ENCODE measurements at places on chromosomes 3 and 15.

GRCh38 chr15:34006381-34006780 lies 32.6 kb downstream of the AVEN start:
- no peak for DNase-seq

- DNase-seq = no peak
These were observed 17.9 kb downstream of the TMEM40 start for GRCh38 chr3:12741209-12741608.

GRCh38 chr3:48951764-48952163 lies 33.1 kb downstream of the ARIH2 start:
- no peak for DNase-seq

DNA sequence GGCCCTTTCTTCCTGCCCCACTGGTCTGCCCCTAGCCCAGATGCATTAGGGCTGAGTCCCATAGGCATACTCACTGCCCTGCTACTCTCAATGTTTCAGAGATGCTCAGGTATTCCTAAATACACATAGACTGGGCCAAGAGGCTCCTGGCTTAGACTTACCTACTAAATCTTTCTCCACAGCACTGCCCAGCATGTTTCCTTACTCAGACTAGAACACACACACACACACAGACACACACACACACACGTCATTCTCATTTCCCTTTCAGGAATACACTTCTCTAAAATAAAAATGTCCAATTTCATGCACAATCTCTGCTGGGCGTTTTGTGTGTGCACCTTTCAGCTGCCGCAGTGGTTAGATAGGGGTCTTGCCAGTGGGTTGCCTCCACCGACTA lies 175.7 kb downstream of the FAM43A start:
- no peak for DNase-seq

- DNase-seq = no peak
These were observed 13.4 kb downstream of the SPICE1 start for GRCh38 chr3:113501597-113501996.

DNA sequence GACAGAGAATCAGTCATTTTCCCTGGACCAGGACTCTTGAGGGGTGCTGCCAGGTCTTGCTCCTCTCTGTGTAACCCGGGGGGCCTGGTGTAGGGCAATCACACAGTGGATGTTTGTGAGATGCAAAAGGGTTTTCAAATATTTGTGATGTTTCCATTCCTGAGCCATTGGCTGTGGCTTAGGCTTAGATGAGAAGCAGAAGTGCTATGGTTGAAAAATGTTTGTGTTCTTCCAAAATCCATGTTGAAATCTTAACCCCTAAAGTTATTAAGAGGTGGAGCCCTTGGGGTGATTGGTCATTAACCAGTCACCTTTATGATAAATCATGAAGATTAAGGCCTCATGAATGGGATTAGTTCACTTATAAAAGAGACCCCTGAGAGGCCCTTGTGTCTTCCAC lies 36.5 kb downstream of the CORO2B start:
- no peak for DNase-seq

DNA sequence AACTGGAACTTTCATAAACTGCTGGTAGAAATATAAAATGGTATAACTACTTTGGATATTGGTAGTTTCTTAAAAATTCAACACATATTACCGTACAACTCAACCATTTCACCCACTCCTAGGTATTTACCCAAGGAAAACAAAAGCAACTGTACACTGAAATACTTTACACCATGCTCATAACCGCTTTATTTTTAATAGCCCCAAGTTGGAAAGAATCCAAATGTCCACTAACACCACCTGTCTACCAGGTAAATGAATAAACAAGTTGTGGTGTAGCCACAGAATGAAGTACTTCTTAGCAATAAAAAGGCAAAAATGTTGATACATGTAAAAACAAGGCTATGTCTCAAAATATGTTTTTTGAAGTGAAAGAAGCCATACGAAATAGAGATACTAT lies 215.9 kb upstream of the PEX5L start:
- no peak for DNase-seq

DNA sequence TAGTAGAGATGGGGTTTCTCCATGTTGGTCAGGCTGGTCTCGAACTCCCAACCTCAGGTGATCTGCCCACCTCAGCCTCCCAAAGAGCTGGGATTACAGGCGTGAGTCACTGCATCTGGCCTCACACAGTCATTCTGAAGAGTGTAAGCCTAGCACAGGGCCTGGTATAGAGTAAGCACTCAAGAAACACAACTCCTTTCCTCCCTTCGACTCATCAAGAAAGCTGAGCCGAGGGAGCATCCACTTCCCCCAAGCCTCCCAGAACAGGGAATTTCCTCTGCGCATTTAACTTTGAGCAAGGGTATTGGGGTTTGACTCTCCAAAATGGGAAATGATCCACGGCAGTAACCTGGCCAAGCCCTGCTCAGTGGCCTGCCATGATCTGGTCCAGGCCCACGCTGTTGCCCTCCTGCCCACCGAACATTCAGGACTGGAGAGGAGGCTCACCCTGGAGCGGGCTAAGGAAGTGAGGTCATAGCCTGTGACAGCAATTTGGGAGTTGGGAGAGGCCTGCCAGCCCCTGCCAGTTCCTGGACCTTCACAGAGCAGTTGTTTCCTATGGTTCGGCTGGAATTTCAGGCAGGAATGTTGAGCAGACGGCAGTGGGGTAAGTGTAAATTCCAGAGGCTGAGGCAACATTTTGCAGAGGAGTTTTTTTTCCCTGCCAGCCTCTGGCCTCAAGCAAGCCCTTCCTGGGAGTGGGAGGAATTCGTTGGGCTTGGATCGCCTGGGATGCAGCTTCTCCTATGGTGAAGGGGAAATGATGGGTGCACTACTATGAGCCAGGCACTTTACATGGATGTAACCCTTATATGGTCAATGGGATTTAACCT lies 21.2 kb upstream of the SMAD3 start:
- no peak for DNase-seq

GRCh38 chr3:67635257-67635656 lies 19.2 kb downstream of the SUCLG2 start:
- no peak for DNase-seq

DNA sequence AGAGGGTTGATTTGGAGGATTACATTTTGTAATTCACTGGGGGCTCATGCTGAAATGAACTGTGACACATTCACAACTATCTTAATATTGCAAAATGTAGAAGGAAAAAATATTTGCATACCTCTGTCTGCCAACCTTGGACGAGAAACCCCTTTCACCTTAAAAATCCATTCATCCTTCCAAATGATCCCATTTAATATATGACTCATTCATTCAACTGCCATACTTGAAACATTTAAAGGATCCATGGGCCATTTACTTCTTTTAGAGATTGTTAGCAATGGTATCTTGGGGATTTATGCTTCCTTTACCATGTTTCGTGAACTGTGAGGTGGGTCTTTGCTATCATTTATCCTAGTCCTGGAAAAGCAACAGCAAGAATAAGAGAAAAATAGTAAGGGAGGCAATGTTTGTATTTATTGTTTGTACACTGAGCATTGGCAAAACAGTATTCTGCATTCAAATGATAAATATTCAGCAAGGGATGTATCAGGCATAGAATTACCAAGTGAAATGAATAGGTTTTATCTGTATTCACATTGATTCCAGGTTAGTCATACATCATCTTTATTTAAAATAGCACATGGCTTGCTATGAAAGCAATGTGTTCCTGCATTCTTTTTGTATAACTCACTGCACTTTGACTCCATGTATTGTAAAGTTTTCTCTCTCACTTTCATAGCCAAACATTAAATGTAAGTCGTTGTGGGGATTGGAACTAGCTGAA lies 378.1 kb downstream of the NSUN3 start:
- DNase-seq = no peak

- DNase-seq = no peak
These were observed 121.7 kb downstream of the LIPC start for GRCh38 chr15:58553365-58553918.

- DNase-seq = no peak
These were observed 464.3 kb upstream of the GRM7 start for GRCh38 chr3:6396631-6397030.

- DNase-seq = peak; percentile 44
These were observed 675 bp downstream of the RBM15B start for GRCh38 chr3:51391566-51392354.

GRCh38 chr15:98506711-98507110 lies 141.6 kb upstream of the IGF1R start:
- no peak for DNase-seq

DNA sequence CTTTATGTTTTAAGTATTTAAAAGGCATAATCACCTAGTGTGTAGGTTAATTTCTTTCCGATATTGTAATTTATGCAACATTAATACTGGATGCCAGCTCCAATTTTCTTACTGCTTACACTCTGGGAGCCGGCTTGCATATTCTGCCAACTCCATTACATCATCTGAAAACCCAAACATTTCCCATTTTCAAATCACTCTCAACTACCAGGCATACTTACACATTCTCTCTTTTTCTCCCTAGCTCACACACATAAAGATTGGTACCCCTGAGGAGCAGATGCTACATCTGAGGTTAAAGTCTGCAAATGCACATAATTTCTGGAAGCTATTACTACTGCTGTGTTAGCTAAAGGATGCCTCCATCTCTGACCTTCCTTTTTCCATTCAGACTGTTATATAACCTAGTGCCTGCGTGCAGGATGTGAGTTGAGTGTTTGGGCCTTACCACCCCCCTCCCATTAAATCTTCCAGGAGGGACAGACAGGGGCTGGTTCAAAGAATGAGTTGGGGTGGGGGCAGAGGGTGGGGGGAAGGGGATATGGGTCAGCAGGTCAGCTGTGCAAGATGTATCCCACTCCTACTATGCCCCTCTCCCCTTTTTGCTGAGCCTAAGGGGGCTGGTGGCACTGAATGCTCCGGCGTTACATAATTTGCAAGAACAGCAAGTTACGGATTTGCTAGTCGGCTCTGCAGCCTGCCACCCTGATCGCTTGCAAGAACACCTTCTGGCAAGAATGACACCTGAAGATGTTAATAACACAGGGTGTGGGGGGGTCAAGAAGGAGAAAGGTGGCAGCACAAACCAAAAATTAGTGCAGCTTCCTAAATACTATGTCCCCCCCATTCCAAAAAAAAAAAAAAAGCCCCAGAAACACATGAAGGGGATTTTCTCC lies 2.5 kb downstream of the RORA start:
- no peak for DNase-seq

DNA sequence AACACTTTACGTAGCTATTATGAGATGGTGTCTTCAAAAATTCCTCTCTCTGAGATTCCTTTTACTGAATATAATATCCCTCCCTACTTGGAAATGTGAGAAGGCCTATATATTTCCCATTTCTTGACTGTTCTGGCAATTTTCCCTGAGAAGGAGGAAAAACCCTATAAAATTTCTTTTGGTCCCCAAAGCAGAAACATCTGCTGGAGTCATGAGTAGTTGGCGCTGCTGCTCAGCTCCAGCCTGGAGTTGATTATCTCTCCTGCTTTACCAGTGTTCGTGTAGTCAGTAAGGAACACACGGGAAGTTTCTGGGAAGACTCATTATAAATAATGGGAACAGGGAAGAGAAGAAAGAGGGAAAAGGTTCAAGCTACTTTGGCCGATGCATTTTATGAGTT lies 680.1 kb downstream of the EPHA3 start:
- no peak for DNase-seq

DNA sequence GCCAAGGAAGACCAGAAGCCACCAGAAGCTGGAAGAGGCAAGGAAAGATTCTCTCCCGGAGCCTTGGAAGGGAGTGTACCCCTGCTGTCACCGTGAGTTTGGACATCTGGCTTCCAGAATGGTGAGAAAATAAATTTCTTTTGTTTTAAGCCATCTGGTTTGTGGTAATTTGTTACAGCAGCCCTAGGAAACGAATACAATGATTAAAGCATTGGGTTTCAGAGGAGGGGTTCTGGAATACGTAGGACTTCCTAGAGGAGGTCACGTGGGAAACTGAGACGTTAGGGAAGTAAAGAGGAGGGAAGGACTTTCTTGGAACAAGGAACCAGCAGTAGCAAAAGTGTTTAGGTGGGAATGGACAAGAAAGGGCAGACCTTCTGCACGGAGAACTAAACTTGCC lies 377.7 kb downstream of the IL20RB start:
- DNase-seq = no peak

GRCh38 chr3:122982216-122983185 lies 45.1 kb downstream of the SEMA5B start:
- DNase-seq = no peak

GRCh38 chr3:62445275-62445674 lies 71.9 kb upstream of the FEZF2 start:
- DNase-seq = no peak

GRCh38 chr3:106399761-106400160 lies 530.9 kb upstream of the CBLB start:
- DNase-seq = no peak

All from T-helper 17 cell (primary cell).